ENCODE measurements at places on chromosomes 3 and 15. TPM values are rescaled to one million over a fixed set of nuclear protein-coding genes. Genes with fewer than 3 reads are reported as not detected.

Gene ESYT3
- total RNA-seq: 1.6 TPM

Gene CASR
- total RNA-seq: not detected

Gene BLM
- 26.7 TPM for total RNA-seq

GRCh38 chr3:135848051-135848450 lies 117.5 kb upstream of the PPP2R3A start:
- H3K4me3 ChIP-seq: no peak overlapping the region
- no peaks in the 10 kb centered on the region for H3K36me3 ChIP-seq
- no peak for DNase-seq
- H3K4me1 ChIP-seq: no peaks in the 10 kb centered on the region
- no peaks in the 10 kb centered on the region for H3K27me3 ChIP-seq

- H3K27ac ChIP-seq: no peak overlapping the region
- H3K36me3 ChIP-seq: no peaks in the 10 kb centered on the region
- H3K27me3 ChIP-seq: no peaks in the 10 kb centered on the region
- no peak overlapping the region for H3K4me3 ChIP-seq
Observed at GRCh38 chr3:139979991-139980390, 45.0 kb downstream of the CLSTN2 start.

- H3K27me3 ChIP-seq: no peaks in the 10 kb centered on the region
- DNase-seq: no peak
- H3K27ac ChIP-seq: no peak overlapping the region
- H3K4me1 ChIP-seq: no peaks in the 10 kb centered on the region
Observed at GRCh38 chr15:22881739-22882440, 43.4 kb downstream of the NIPA2 start.

- H3K27ac ChIP-seq: no peak overlapping the region
- H3K4me3 ChIP-seq: no peak overlapping the region
- DNase-seq: no peak
Observed at GRCh38 chr3:55873523-55874254, 386.6 kb upstream of the WNT5A start.

GRCh38 chr3:10213156-10213792 lies 35.0 kb upstream of the TATDN2 start:
- DNase-seq: no peak
- no peak overlapping the region for H3K27ac ChIP-seq
- no peak overlapping the region for H3K4me3 ChIP-seq
- no peaks in the 10 kb centered on the region for H3K4me1 ChIP-seq

GRCh38 chr3:154324919-154325318 lies 632 bp upstream of the DHX36 start:
- H3K27me3 ChIP-seq: no peaks in the 10 kb centered on the region
- H3K36me3 ChIP-seq: no peaks in the 10 kb centered on the region
- peak overlapping the region; percentile 92 for H3K27ac ChIP-seq

DNA sequence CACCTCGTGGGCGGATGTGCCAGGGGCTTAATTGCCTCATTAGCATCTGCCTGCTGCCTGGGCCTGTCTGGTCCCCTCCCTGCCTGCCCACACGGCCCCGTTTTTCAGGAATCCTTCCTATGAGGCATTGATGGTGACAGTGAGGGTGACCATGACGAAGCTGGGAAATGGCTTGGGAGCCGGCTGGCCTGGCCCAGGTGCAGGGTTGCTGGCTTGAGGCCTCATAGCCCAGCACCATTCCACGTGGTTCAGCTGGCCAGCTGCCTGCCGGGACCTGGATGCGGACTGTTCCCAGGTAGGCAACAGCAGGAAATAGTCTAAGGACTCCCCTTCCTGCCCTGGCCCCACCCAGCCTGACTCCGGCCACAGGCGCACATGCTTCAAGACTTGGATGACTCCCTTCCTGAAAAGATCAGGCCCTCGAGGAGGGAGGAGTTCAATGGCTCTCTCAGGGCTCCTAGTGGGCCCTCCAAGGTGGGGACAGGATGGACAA lies 8.9 kb upstream of the DUSP7 start:
- H3K4me1 ChIP-seq: no peaks in the 10 kb centered on the region
- no peak overlapping the region for H3K4me3 ChIP-seq
- H3K36me3 ChIP-seq: no peaks in the 10 kb centered on the region
- H3K27me3 ChIP-seq: no peaks in the 10 kb centered on the region
- H3K27ac ChIP-seq: no peak overlapping the region

DNA sequence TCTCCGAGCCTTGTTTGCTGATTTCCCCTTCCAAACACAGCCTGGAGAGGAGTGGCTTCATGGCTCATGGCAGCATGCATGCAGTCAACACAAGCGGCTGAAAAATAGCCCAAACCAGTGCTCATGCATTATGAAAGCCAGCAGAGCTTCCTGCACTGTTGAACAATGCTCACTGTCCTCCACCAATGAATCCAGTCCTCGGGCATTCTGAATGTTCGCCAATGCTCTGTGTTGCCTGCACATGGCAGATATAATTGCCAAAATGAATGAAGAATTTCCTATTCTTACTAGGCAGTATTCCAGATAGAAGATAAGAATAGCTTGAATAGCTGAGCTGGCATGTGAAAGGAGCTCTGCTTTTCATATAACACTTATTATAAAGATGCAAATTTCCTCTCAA lies 252.7 kb downstream of the ROBO1 start:
- no peaks in the 10 kb centered on the region for H3K36me3 ChIP-seq
- H3K27ac ChIP-seq: no peak overlapping the region
- DNase-seq: no peak
- H3K4me1 ChIP-seq: peaks cover 6% of the 10 kb centered on the region
- no peak overlapping the region for H3K4me3 ChIP-seq

DNA sequence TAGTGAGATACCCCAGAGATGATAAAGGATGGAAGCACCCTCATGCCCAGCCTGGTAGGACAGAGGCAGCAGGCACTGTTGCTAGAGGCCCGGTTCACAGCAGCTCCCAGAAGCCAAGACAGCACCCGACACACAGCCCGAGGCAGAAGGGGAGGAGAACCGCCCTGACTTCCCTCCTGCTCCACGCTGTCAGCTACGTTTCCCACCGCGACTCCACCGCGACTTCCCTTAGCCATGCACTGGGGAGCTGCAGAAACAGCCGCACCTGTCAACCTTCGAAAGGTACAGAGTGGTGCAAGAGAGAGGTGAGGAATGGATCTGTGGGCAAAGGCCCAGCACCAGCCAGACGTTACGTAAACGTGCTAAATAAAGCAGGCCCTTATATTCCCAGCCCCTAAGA lies 529.2 kb downstream of the GABRG3 start:
- DNase-seq: no peak
- no peak overlapping the region for H3K4me3 ChIP-seq
- H3K27me3 ChIP-seq: no peaks in the 10 kb centered on the region
- H3K4me1 ChIP-seq: no peaks in the 10 kb centered on the region
- H3K27ac ChIP-seq: no peak overlapping the region
- H3K36me3 ChIP-seq: no peaks in the 10 kb centered on the region

DNA sequence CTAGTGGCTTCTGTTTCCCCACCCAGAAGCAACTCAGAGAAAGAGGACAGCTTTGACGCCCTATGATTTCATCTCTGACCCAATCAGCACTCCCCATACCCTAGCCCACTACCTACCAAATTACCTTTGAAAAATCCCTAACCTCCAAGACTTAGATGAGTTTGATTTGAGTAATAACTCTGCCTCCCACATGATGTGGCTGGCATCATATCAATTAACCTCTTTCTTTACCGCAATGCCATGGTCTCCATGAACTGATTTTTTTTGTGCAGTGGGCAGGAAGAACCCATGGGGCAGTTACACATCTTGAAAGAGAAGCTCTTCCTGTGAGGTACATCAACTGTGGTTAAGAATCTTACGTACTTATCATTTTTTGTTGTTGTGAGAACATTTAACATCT lies 25.5 kb upstream of the APOD start:
- H3K27ac ChIP-seq: no peak overlapping the region
- no peaks in the 10 kb centered on the region for H3K27me3 ChIP-seq
- no peaks in the 10 kb centered on the region for H3K36me3 ChIP-seq
- no peak for DNase-seq

GRCh38 chr15:69921626-69922619 lies 175.8 kb downstream of the TLE3 start:
- no peaks in the 10 kb centered on the region for H3K36me3 ChIP-seq
- H3K4me1 ChIP-seq: no peaks in the 10 kb centered on the region
- no peak overlapping the region for H3K4me3 ChIP-seq
- no peaks in the 10 kb centered on the region for H3K27me3 ChIP-seq
- DNase-seq: peak; percentile 32

DNA sequence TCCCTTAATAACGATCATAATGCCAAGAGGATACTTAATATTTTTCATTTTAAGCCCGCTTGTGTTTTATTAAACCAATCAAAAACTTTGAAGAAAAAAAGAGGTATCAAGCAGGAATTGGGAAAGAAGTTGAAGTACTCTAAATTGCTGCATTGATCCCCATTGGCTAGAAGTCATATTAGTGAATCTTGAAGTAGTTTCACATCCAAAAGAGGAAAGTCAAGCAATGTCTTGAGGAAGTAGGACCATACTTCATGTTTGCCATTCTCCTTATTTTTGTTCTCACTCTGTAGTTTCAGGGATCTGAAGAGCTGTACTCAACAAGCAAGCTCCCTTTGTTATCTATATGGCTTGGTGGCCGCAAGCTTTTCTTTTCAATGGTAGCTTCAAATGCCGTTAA lies 2.2 kb downstream of the SCAANT1 start:
- no peak overlapping the region for H3K27ac ChIP-seq
- DNase-seq: no peak
- H3K4me1 ChIP-seq: no peaks in the 10 kb centered on the region
- no peaks in the 10 kb centered on the region for H3K36me3 ChIP-seq
- no peak overlapping the region for H3K4me3 ChIP-seq
- no peaks in the 10 kb centered on the region for H3K27me3 ChIP-seq

- no peaks in the 10 kb centered on the region for H3K4me1 ChIP-seq
- DNase-seq: no peak
- no peak overlapping the region for H3K27ac ChIP-seq
- no peaks in the 10 kb centered on the region for H3K27me3 ChIP-seq
- H3K36me3 ChIP-seq: no peaks in the 10 kb centered on the region
- H3K4me3 ChIP-seq: no peak overlapping the region
Observed at GRCh38 chr3:127412578-127413317, 124.9 kb upstream of the PRR20G start.

DNA sequence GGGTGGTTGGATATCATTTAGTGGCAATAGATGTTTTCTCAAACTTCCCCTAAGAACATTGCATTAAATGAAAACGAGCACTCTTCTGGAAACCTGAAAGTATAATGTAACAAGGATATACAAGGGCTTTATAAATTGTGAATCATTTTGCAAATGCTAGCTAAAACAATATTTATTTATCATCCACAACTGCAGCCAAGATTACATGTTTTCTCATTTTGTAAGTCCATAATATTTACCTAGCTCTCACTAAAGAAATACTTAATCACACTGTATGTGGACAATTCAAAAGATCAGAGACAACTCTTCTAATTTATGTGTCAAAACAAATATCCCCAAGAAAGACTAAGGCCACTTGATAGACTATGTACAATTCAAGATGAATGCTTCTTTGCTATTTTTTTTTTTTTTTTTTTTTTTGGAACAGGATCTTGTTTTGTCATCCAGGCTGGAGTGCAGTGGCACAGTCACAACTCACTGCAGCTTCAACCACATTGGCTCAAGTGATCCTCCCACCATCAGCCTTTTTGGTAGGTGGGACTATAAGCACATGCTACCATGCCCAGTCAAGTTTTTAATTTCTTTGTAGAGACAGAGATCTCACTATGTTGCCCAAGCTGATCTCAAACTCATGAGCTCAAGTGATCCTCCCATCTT lies 427.7 kb upstream of the THBS1 start:
- no peaks in the 10 kb centered on the region for H3K36me3 ChIP-seq
- no peak overlapping the region for H3K4me3 ChIP-seq
- H3K27me3 ChIP-seq: no peaks in the 10 kb centered on the region
- no peak for DNase-seq
- H3K27ac ChIP-seq: no peak overlapping the region
- H3K4me1 ChIP-seq: peaks cover 4% of the 10 kb centered on the region

- H3K36me3 ChIP-seq: no peaks in the 10 kb centered on the region
- H3K4me1 ChIP-seq: no peaks in the 10 kb centered on the region
- no peak overlapping the region for H3K4me3 ChIP-seq
- H3K27me3 ChIP-seq: no peaks in the 10 kb centered on the region
Observed at GRCh38 chr3:108250626-108251025, 28.4 kb upstream of the IFT57 start.

- H3K27ac ChIP-seq: no peak overlapping the region
- no peak for DNase-seq
- no peaks in the 10 kb centered on the region for H3K4me1 ChIP-seq
- no peak overlapping the region for H3K4me3 ChIP-seq
Observed at GRCh38 chr3:138260611-138261010, 69.0 kb downstream of the NME9 start.

Data from right atrium auricular region (tissue), 2 donors.